ENCODE measurements at places on chromosomes 7 and 10.

GRCh38 chr7:131506597-131506996 lies 49.8 kb downstream of the PODXL start:
- DNase-seq = no peak

- no peak for DNase-seq
These were observed 21.3 kb upstream of the HSPB1 start for GRCh38 chr7:76281006-76281705.

- no peak for DNase-seq
These were observed 18.3 kb upstream of the ST8SIA6 start for GRCh38 chr10:17472481-17473227.

DNA sequence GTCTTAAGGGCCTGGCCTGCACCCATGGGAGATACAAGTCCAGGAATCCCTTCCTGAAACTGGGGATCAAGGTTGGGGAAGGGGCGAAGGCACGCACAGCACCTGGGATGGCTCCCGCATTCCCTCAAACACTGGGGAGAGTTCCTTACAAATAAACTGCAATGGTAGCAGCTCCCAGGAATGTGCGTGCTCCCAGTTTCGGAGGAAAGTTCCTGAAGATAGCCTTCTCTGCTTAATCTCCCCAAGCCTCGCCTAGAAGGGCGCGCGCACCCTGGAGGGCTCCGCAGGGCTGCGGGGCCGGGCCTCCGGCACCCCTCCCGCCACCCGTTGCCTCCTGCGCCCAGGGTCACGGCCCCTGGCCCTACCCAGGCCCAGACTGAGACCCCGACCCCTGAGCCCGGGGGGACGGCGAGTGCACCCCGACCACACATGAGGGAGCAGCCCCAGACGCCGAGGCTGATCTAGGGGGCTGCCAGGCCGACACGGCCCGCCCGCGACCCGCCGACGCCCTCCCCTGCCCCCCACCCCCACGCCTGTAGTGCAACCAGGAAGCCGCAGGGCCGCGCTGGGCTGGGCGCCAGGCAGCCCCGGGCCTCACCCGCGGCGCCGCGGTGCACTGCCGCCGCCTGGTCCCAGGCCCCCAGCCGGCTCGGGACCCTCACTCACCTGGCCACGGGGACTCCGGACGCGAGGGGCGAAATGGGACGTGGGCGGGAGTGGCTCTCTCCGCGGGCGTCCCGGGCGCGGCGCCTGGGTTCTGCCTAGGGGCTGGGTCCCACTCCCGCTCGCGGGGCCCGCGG lies 460 bp downstream of the ANXA11 start:
- no peak for DNase-seq

DNA sequence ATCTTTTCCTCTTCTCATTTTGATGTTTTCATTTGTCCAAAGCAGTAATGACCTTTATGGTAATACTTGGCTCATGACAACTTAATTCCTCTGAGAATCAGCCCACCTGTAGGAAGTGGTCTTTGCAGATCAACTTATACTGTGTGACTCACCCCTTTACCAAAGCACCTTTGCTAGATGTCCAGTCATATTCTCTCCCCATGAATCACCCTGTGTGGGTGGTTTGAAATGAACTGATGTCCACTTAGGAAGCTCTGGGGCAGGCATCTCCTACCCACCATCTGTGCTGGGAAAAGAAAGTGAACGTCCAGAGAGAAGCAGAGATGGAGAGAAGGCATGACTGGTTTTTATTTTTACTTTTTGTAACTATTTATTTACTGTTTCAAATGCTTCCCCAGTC lies 410.3 kb downstream of the KIF20B start:
- no peak for DNase-seq

DNA sequence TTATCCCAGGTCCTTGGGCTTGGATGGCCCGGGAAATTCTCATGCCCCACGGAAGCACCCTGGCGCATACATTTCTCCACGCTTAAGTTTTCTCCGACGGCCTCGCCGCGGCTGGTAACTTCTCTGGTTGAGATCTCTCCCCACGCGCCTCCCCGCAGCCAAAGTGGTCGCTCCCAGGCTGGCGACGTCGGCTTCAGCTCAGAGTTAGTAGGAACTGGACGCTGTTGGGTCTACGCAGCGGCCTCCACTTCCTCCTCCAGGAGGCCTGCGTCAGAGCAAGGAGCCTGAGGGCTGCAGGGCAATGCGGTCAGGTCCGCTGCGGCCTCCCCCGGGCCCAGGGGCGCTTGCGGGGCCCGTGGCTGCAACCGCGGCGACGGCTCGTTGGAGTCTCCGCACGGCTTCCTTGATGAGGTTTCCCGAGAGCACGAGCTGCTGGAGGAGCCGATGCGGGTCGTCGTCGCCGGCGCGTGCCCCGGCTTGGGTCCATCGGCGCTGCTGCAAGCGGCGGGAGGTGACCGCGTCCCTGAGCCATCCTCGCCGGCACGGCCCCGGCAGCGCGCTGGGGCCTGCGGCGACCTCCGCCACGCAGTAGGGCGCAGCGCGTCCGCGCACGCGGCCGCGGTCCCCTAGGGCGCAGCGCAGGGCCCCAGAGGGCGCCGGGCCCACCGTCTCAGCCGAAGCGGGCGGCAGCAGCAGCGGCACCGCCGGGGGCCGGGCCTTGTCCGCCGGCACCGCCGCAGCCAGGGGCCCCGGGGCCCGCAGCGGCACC lies 744 bp downstream of the FRAT2 start:
- DNase-seq = no peak

DNA sequence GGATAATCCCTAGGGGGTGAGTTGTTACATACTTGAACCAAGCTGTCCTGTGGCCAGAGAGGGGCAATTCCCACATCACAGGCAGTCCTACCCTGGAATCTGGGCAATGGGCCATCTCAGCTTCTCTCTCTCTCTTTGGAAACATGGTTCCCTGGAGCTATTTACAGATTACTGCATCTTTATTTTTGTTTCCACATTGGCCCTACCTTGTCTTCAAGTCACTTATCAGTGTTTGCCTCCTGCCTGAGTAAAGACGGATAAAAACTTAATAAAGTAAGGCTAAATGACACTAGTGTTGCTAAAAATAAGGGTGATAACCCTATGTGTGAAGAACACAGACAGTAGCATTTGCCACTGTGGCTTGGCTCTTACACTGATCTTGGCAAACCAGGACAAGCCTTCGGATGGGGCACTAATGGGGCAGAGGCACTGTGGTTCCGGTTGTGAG lies 228.2 kb downstream of the GFRA1 start:
- DNase-seq = no peak

DNA sequence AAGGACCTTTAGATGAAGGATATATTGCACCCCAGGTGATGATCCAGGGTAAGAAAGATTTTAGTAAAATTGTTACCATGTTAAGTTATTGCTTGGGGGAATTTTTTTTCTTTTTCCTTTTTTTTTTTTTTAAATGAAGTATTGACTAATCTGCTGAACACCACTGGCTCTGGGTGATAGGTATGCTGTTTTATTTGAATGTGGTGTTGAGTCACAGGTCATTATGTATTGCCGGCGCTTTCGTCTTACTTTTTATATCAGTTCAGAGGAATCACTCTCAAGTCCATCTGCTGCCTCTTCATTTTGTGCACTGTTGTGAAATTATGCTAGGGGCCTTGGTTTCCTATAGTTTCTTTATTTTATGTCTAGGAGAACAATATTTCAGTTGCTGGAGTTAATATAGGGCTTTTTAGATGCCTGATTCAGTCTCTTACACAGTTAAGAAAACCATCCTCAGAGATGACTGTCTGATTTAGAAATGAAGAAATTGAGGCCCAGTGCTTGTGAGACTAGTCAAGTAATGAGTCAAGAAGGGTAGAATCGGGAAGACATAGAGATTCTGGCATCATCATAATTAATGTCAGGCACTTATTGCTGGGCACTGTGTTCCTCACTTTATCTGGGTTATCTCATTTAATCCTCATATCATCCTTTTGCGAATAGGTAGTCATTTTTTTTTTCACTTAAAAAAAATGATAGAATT lies 38.7 kb downstream of the NRF1 start:
- no peak for DNase-seq

DNA sequence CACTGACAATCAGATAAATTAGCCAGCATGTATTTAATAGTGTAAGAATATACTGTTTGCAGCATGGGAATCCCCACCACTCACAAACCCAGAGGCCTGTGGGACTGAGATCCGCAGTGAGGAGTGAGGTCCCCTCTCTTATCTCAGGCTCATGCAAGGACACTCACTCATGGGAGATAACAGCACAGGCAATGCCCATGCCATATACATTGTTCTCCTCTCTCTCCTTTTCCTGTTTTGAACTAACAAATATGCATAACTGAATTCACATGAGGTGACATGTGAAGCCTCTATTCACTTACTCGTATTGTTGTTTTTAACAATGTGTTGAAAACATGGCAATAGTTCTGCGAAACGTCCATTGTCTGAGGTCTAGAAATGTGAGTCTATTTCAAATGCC lies 230.5 kb downstream of the ARHGAP21 start:
- DNase-seq = no peak

GRCh38 chr10:112767156-112767555 lies 182.9 kb upstream of the TCF7L2 start:
- DNase-seq = no peak

GRCh38 chr7:151047976-151048815 lies at the start of gene ASIC3:
Gene ASIC3 (plus strand): TSS chr7:151048531. CDS start chr7:151048886, 355 bp downstream.
- no peak for DNase-seq

DNA sequence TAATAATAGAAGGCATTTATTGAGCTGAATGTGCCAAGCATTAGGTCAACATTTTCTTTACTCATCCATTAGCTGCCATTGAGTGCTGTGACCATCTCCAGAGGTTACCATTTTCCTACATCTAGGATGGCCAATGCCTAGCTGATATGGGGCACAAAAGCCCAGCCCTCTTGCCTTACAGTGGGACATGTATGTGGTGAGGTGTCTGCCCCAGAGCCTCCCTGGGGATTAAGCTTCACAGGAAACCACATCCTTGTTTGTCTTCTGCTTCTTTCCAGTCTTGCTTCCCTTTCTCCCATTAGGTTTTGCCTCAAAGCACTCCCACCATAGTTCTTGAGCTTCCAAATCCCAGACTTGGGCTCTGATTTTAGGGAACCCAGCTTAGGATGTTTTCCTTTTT lies 258.7 kb downstream of the SORCS3 start:
- no peak for DNase-seq

- no peak for DNase-seq
These were observed 48.6 kb downstream of the DGKI start for GRCh38 chr7:137798073-137798763.

DNA sequence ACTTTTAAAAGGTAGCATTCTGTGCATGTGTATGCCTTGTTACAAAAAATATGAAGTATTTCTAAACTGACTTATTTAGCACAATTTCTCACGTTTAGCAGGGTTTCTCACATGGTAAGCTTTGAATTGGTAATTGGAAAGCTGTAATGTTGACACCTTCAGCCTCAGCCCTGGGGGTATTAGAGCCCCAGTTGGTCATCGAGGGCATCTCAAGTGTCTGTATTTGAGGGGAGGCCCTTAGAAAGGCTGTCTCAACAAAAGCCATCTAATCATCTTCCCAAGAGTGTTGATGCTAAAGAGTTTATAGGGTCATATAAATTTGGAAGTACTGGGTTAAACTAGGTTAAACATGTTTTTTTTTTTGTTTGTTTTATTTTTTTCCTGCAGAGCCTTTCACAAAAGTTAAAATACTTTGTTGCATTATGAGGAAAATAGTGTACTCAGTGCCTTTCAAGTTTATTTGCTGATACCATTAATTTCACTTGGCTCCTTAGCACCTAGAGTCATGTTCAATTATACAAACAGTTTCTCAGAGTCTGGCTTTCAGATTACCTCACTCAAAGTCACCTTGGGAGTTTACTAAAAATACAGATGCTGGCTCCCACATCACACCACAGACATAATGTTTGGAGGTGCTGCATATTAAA lies 134.0 kb downstream of the CD36 start:
- no peak for DNase-seq

- no peak for DNase-seq
These were observed 90.9 kb downstream of the MLLT10 start for GRCh38 chr10:21624951-21625350.

- DNase-seq = no peak
These were observed 11.1 kb downstream of the GPR22 start for GRCh38 chr7:107480932-107481331.

GRCh38 chr10:114102256-114102655 lies 58.6 kb downstream of the ADRB1 start:
- no peak for DNase-seq
